Thoracic aorta endothelial cell (primary cell): ENCODE measurements at places on chromosomes 2 and 18. TPM values are rescaled to one million over a fixed set of nuclear protein-coding genes. Genes with fewer than 3 reads are reported as not detected.

Gene PROKR1
- under 0.01 TPM in 1 of 2 replicates, not detected in the other for total RNA-seq

Gene QPCT
- total RNA-seq, result 15.2 and 43.1 TPM in 2 replicates

Gene ASB18
- total RNA-seq, result not detected in 2 replicates

Gene LTBP1
- total RNA-seq, result 9.5 and 72.7 TPM in 2 replicates

Gene OSBPL6
- 11.8 and 14.6 TPM in 2 replicates for total RNA-seq

Gene ZNF396
- total RNA-seq, result 0.40 and 1.3 TPM in 2 replicates

Gene NAT8
- not detected in 2 replicates for total RNA-seq

Gene LGALSL
- 2.7 and 4.7 TPM in 2 replicates for total RNA-seq
